ENCODE measurements at places on chromosomes 12 and 14.

DNA sequence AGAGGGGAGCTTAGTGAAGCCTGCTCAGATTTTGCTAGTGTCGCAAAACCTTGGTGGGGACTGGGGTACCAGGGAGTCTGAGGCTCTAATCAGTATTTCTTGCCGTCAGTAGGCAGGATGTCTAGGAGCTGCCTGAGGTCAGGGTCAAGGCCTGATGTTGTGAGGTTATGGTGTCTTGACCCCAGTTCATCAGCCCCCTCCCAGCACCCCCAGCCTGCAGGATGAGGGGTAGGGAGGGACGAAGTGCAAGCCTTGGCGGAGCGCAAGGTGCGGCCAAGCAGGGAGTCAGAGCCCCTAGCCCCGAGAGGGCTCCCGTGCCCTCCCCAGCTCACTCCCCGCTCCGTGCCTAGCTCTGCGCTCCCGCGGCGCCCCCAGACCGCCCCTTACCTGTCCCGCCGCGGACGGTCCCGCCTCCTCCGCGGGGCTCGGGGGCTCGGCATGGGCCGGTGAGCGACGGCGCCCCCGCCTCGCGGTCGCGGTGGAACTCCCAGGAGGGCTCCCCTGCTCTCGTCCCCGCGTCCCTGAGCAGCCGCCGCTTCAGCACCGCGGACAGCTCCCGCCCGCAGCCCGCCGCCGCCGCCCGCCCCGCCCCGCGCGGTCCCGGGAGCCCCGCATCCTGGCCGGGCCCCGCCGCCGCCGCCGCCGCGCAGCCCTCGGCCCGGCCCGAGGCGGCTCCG is 347 bp downstream of the SYNDIG1L start:
- DNase-seq = peak; percentile 30

- no peak for DNase-seq
Observed at GRCh38 chr14:52013984-52014600, 24.7 kb downstream of the RTRAF start.

- DNase-seq = no peak
Observed at GRCh38 chr14:97153527-97153926, 356.3 kb downstream of the VRK1 start.

DNA sequence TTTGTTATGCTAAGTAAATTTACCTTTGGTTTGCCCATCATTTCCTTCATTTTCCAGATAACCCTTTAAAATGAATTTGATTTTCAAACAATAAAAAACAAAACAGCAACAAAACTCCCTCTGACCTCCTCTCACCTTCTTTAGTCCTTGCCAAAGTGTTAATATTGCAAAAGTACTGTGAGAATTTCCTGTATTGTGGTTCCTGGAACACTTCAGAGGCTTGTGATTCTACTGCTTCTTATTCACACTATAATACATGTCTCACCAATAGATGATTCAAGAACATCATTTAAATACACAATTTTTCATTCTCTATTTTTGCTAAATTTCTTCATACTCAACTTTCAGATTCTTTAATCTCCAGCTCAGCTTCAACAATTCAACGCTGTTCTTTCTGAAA is at the start of gene KLRD1:
TSS of gene KLRD1 (plus strand) at position 241 of the 400 bp plus-strand sequence. CDS start 208 bp downstream, outside the sequence.
- no peak for DNase-seq

GRCh38 chr12:109730306-109731145 is 16.9 kb downstream of the FAM222A start:
- DNase-seq = no peak

DNA sequence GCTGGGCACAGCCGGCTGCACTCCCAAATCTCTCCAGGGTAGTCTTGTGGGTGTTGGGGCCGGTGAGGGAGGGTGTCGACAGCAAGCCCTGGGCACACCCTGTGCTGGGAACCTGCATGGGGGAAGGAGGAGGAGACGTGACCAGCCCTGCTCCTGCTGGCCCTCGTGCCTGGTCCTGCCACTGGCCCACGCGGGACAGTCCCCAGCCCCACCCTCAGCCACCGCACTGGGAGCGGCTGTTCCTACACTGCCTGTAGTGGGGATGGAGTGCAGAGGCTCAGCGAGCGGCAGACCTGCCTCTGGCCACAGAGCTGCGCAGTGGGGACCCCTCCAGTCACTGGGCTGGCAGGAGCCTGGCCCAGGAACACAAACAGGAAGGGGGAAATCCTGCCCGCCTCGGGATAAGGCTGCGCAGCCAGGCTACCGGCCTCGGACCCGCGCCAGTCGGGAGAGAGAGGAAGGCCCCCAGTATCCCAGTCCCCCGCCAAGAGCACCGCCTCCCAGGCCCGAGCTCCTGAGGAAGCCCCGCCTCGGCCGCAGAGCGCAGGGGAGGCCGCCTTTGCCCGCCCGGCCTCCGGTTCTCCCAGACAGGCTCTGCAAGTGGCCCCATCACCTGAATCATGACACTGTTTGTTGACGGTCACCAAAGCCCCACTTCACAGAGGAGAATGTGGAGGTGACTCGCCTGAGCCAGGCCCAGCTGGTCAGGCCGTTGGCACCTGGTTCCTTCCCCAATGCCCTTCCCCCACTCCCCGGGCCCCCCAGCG is 10.6 kb downstream of the AHNAK2 start:
- DNase-seq = no peak

DNA sequence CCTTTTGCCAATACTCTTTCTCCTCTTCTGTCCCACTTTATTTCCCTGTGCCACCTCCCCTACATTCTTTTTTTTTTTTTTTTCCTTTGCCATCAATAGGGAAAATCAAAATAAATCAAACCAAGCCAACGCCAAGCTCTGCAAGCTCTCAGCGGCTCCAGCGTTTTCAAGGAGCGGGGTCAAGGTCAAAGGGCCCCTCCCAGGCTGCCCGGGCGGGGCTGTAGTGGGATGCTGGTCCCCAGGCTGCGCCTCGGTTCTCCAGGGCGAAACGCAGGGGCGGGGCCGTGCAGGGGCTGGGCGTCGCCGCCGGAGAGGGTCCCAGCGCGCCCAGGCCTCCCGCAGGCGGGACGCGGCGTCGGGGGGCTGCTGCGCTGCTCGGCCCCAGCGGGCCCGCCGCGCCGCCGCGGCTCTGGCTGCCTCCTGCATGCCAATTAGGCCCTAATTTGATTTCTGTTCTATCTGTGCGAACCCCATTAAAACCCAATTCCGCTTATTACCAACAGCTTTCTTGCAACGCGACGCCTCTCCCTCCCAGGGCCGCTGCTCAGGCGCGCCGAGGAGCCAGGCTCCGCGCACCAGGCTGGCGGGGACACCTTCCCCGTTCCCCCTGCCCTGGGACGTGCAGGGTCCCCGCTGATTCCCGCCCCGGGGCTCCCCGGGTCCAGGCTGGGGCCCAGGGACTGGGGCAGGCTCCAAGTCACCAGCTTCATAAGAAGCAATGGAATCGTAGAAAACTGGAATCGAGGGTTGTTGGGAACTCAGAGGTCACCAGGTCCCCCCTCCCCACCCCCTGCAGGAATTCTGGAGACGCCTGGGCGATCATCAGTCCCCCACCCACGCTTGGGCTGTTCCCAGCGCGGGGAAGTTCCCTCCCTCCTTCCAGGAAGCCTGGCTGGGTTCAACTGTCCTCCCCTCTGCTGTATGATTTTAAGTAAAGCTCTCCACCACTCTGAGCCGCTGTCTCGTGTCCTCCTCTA is 50.7 kb upstream of the MAP1LC3B2 start:
- DNase-seq = peak; percentile 8

DNA sequence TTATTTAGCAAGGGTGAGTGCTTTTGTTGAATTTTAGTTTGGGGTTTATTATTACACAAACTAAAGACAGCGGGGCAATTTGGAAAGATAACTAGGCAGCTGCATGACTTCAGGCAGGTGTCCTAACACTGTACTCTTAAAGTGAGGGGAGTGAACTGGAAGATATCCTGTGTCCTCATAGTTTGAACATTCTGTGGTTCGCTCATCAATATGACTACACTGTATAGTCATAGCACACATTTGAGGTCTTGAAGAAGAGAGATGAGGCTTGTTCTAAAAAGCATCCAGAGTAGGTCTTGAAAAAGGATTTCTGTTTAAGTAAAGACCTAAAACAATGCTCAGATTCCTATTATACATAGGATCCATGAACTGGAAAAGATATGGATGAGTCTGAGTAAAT is 1.7 kb upstream of the MAP3K9 start:
- DNase-seq = no peak

DNA sequence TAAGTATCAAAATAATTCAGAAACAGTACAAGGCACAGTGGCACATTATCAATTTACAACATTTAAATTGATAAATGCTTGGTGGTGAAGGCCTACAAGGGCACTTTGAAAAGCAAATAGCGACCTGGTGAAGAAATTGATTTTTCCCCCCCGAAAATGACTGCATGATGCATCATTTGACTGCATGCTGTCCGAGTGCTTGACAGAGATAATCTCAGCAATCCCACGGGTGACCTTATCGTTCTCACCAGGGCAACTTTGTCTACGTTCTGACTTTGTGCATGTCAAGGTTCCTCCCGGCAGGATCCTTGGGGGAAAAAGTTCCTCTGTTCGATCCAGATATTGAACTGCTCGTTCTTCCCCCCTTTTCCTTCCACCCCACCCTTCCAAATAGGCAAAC is 384.8 kb downstream of the EGLN3 start:
- DNase-seq = no peak

DNA sequence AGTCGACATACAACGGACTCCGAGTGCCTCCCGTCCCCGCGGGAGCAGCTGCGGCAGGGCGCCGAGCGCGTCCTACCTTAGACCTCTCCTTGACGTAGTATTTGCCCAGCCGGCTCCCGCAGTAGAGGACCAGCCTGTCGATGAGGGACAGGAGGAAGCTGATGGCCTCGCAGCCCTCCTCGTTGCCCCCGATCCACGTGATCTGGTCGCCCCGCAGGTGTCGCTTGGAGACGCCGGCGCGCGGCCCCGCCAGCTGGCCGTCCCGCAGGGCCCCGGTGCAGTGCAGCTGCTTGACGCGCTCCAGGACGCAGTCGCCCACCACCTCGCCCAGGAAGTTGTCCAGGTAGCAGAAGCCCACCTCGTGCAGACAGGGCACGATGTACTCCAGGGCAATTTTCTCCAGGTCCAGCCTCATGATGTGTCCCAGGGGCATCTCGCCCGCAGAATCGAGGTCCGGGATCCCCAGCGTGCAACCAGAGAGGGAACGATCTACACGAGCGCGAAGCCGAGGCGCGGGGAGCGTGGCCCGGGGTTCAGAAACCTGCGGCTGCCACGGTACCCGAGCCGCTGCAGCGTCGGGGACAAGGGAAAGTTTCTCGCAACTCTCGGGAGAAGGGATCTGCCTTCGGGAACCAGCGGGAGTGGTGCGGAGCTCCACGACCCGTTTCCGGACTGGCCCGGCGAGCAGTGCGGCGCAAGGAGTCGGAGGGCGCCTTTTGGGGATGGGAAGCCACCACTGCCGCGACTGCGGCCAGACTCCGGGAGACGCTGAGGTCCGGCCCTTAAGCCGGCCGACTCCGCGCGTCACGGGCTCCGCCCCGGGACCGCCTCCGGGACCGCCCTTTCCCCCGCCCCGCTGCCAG is at the start of gene EGLN3:
TSS of gene EGLN3 (minus strand) at position 755 of the 863 bp plus-strand sequence. CDS start at position 433, 322 bp downstream.
- peak; percentile 47 for DNase-seq

DNA sequence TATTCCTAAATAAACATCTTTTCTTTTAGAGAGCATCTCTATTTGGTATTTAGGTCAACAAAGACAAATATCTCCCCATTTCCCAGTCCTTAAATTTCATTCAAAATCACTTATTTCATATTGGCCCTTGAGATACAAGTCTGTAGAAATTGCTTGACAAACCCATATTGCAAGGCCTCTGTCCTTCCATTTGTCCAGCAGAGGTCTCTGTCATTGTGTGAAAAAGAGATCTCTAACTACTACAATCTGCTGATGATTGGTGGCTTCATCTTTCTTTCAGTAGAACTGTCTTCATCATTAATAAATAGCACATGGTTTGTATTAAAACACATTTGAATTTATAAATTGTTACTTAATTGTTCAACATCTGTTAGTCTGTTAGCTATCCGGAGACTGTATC is 252.6 kb downstream of the ACSS3 start:
- DNase-seq = no peak

DNA sequence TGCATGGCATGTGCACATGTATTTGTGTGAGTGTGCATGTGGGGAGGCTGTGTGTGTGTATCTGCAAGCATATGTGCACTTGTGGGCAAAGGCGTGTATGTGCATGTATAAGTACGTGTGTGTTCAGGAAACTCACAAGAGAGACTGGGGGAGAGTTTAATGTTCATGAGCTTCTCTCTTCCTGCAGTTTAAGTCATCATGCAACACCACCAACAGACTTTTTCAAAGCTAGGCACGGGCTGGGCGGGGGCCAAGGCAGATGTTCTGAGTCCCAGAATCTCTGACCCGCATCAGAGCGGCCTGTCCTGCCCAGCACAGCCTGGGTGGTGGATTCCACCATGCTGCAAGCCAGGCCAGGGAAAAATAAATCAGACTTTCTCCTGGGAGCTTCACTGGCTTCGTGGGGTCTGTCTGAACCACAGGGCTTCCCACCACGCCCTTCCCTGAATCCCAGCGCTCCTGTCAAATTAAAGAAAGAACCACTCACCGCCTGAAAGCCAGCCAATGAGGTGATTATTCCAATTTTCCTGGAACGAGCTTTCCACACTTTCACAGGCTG is 75.7 kb downstream of the PITPNM2 start:
- no peak for DNase-seq

DNA sequence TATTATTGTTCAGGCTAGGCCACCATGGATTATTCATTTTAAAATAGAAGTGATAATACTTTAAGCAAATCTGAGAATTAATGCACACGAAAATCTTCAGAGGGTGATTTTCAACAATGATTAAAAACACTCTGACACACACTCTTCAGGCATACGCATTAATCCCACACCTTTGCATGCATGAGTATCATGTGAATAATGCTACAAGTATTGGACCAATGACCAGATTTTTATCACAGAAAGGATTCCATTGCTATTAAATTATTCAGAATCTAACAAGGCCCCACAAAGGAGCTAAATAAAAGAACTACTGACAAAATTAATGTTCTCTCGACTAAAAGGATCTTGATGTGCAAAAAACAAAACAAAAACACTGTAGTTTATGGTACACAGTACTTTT is 11.1 kb downstream of the EPS8 start:
- DNase-seq = no peak

DNA sequence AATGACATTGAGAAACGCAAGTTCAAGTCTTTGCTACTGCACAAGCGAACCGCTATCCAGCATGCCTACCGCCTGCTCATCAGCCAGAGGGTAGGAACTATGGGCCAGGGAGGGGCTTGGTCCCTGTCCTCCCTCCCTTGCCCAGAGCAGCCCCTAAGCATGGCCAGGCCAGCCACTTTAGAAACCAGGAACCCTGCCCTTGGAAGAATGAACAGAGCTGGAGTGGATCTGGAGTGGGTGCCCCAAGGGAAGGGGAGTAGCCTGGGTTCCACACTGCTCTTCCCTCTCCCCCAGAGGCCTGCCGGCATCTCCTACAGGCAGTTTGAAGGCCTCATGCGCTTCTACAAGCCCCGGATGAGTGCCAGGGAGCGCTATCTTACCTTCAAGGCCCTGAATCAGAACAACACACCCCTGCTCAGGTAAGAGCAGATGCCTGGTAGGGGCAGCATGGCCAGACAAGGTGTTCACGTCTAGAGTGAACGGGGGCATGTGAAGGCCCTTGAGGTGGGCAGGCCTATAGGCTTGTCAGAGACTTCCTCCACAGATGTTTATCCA is 55.8 kb downstream of the TPCN1 start:
- no peak for DNase-seq
